ENCODE measurements at places on chromosomes 16 and 17.

- DNase-seq = no peak
Measured at GRCh38 chr16:81795193-81795592, 16.1 kb downstream of the PLCG2 start.

- no peak for DNase-seq
Measured at GRCh38 chr17:3947318-3947810, 16.9 kb downstream of the ATP2A3 start.

DNA sequence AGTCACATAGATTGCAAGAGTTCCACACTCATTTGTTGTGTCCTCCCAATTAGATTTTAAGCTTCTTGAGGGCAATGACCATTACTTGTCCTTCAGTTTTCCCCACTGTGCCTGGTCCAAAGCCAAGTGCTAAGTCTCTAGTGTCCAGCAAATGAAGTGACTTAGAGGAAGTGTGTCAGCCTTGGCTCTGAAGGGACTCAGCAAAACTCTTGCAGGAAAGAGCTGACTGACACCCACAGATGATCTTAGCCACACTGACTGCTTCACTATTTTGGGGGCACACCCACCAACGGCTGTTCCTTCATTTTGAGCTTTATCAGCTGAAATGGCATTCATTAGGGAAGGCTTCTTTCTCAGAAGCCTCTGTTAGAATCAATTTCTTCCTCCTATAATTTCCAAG is 358.1 kb downstream of the UTP18 start:
- no peak for DNase-seq

- no peak for DNase-seq
Measured at GRCh38 chr17:58318065-58318481, 10.5 kb downstream of the TSPOAP1 start.

Data from Right ventricle myocardium inferior (tissue), 1 donor.